Activated T-helper 1 cell treated with anti-CD3 and anti-CD28 coated beads, Interleukin-2, amount 50 U/mL, for 16 hours (primary cell): ENCODE measurements at places on chromosomes 4 and X.

DNA sequence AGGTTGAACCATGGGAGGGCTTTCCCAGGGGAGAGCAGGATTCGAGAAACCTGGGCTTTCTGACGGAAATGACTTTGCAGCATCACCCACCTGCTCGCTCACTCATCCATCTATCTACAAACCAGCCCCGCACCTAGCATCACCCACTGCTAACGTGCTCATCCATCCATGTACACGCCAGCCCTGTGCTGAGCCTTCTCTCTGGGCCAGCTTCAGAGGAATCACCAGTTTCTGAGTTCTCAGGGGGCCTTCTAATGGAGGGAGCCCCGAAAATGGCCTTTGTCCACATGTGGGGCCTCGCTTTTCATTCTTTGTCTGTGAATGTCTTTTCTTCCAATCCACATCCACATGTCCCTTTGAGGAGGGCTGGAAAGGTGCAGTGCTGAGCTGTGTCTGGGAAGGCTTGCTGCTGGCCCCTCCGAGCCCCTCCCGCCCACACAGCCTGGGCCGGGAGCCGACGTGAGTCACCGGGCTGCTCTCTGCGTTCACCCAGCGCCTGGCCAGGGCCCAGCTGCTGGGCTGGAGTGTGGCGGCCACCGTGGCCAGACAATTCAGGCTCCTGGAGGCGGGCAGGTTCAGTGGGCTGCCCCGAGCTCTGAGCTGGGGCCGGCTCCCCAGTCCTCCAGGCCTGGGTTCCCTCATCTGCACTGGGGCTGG is 14.7 kb downstream of the SORCS2 start:
- DNase-seq: no peak

GRCh38 chrX:93461060-93461459 is 212.3 kb downstream of the NAP1L3 start:
- DNase-seq: no peak

DNA sequence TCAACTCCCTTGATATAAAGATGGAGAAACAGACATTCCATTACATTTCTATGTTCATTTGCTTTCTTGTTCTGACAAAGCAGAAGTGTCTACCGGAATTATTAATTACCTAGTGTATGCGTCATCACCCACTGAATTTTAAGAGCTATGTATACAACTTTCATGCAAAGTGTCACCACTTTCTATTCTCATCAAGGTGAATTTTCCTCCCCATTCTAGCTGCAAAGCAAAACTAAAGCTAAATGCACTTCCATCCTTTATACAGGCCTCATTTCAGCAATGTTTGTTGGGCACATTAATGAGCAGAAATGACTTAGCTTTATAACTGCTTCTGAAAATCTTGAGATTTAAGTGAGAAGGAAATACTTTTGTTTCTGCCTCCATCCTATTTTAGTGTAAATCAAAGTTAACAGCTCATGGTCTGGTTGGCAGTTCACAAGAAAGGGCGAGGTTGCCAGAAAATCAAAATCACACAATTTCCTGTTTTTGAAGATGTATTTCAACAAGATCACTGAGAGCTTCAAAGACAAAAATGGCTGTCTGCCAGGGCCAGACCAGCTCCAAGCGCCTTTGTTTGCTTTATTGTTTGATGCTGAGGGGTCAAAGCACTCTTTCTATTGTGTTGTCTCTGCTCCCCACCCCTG is 7.2 kb upstream of the FAM9C start:
- DNase-seq: no peak

DNA sequence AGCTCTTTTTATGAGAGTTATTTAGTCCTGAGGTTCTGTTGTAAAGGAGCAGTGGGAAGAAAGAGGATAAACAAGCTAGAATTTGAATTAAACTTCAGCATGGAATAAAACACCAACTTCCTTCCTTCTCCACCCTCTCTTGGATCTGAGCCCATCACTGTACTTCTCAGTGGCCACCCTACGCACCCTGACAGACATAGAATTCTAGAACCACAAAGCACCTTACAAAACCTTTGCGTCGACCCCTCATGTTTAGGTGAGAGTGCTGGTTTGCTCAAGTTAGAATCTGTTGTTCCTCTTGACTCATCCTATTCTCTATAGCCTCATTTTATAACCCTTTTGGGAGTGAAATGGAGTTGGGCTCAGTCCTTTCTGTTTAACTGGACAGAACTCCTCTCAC is 84.6 kb upstream of the RPL34 start:
- no peak for DNase-seq

DNA sequence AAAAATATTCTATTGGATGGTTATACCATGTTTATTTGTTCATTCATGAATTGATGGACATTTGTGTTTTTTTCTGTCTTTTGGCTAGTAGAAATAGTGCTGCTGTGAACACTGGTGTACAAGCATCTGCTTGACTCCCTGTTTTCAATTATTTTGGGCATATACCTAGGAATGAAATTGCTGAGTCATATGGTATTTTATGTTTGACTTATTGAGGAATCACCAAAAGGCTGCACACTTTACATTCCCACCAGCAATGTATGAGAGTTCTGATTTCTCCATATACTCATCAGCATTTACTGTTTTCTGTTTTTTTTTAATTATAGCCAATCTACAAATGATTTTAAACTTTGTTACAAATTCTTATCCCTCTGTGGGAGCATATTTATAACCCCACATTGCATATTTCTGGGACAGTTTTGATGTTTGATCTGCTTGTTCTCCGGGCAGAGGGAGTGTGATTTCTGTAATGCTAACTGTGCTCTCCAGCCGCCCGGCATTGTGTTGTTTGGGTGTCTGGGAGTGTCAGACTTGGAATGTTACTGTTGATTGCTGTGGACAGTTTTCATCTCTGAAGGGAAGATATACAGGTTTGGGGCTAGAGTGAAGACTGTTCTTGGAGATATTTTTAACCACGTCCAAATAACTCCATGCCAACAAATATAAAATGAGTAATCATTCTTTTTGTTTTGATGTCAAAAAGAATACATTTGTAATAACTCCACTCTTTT is 60.5 kb upstream of the PGRMC2 start:
- DNase-seq: no peak

GRCh38 chr4:189822326-189822725 is 118.3 kb upstream of the FRG1 start:
- no peak for DNase-seq

GRCh38 chr4:123350191-123350544 is 46.4 kb upstream of the SPRY1 start:
- no peak for DNase-seq

- DNase-seq: no peak
These were observed 384.4 kb downstream of the RAPGEF2 start for GRCh38 chr4:159487284-159487747.

DNA sequence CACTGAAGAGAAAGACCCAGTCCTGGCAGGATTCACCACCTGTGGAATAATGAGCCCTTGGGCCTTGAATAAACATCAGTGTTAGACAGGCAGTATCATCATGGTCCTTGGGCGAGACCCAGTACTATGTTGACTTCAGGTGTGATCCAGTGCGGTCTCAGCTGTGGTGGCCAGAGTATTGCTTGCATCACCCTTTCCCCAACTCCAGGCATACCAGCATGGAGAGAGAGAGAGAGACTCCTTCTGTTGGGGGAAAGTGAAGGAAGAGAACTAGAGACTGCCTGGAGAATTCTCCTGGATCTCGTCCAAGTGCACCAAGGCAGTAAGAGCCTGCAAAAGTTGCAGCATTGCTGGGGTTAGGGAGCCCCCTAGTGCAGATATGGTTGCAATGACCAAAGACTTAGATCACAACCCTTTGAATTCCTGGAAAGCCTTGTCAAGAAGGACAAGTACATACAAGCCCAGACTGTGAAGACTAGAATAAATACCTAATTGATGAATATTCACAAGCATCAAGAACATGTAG is 61.1 kb upstream of the VAMP7 start:
- no peak for DNase-seq

GRCh38 chr4:85756938-85757337 is 282.0 kb downstream of the ARHGAP24 start:
- DNase-seq: no peak

DNA sequence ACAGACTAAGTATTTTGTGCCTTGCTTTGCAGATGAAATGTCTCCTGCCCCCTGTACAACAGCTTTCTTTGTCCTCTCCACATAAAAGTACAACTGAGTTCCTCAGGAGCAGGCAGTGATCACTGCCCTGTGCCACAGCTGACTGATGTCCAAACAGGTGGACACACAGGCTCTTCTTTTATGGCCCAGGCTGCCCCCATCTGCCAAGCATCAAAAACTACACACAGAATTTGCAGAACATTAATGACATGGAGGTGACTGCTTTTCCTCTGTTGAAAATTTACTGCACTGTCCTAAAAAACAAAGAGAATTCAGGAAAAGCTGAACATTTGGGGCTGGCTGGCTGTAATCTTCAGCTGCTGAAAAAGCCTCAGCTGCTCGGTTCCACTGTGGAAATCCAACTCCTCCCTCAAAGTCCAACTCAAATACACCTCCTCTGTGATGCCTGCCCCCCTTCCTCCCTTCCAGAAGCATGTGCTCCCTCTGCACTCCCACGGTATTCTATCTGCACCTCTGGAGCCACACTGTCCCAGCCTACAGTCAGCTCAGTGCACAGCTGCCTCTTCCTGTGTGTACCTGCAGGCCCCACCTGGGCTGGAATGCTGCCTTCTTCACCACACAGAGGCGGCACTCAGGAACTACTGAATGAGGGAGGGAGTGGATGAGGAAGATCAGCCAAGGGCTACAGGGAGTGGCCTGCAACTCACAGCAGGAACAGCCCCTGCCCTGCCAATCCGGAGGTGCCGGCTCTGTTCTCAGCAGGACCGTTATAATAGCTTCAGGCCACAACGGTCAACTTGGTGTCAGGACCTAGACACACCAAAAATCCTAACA is 10.3 kb downstream of the AFAP1 start:
- DNase-seq: no peak

GRCh38 chrX:118627084-118627758 is 100.2 kb upstream of the IL13RA1 start:
- DNase-seq: no peak

- no peak for DNase-seq
These were observed 86.2 kb upstream of the FRMPD4 start for GRCh38 chrX:12052109-12052508.

- DNase-seq: no peak
These were observed 23.6 kb downstream of the KIF4A start for GRCh38 chrX:70313503-70313902.

- no peak for DNase-seq
These were observed 48.3 kb downstream of the AMELX start for GRCh38 chrX:11341274-11342201.

DNA sequence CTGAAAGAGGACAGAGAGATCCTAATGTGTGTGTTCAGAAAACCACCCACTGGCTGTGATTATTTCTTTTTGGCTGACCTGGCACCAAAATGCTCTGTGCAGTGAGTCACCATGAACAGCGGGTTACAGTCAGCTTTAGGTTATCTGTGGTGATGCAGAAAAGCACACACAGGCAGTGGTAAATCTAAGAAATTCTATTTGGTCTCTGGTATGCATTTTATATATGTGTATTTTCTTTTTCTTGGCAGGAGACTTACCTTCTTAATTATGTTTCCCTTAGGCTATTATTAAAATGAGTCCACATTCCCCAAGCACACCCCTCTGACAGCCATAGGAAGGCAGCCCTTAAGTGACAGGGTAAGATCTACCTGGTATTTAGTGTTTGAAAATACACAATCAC is 79.1 kb upstream of the TFDP3 start:
- DNase-seq: no peak

- no peak for DNase-seq
These were observed 6.2 kb downstream of the NCAPG start for GRCh38 chr4:17817027-17817426.

DNA sequence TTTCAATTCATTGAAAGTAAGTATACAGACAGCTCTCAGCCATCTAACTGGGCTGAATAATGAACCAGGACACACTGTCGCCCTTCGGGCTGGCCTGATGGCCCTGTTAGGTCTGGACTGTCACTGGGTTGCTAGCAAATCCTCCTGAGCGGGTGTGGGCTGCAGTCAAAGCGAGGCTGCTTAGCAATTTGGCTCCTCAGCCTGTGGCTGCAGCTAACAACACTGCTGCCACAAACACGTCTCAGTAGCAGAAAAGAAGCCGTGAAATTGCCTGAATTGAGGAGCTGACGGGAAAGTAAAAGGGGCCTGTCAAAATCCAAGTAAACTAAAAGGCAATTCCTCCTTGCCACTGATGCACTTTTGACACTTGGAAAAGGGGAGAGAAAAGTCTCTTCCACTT is 72.8 kb downstream of the SMIM20 start:
- no peak for DNase-seq

DNA sequence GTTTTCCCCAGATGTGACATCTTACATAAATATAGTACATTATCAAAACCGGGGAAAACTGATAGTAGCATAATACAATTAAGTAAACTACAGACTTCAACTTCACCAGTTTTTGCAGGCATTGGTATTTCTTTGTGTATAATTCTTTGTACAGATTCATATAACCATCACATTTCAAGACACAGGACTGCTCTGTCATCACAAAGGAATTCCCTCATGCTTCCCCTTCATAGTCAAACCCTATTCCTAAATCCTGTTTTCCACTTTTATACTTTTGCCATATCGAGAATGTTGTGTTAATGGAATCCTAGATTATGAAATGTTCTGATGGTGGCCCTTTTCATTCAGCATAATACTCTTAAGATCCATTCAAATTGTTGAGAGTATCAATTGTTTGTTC is 36.0 kb downstream of the STIM2 start:
- DNase-seq: no peak

- no peak for DNase-seq
These were observed 13.2 kb downstream of the CLNK start for GRCh38 chr4:10671366-10671765.

- no peak for DNase-seq
These were observed 23.6 kb downstream of the TMEM255A start for GRCh38 chrX:120287513-120288112.

DNA sequence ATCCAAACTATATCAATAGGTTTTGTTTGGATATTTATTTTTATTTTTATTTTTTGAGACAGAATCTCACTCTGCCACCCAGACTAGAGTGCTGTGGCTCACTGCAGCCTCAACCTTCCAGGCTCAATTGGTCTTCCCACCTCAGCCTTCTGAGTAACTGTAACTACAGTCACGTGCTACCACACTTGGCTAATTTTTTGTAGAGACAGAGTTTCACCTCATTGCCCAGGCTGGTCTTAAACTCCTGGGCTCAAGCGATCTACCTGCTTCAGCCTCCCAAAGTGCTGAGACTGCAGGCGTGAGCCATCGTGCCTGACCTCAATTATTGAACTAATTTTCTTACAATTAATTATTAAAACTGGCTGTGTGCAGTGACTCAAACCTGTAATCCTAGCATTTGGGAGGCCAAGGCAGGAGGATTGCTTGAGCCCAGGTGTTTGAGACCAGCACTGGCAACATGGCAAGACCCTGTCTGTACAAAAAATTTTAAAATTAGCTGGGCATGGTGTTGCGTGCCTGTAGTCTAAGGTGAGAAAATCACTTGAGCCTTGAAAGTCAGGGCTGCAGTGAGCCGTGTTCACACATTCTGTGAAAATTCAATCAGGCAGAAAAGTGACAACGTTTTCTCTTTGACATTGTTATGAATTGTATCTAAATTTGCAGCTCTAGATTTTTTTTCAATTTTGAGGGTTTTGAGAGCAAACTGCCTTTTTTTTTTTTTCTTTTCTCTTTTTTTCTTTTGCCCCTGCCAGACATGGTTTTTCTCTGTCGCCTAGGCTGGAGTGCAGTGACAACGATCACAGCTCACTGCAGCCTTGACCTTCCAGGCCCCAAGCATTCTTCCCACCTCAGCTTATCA is 66.0 kb downstream of the UBE2K start:
- no peak for DNase-seq
